ENCODE measurements at places on chromosomes 11 and 22.

- no peak for DNase-seq
Measured at GRCh38 chr22:23712256-23712655, 21.4 kb downstream of the RGL4 start.

DNA sequence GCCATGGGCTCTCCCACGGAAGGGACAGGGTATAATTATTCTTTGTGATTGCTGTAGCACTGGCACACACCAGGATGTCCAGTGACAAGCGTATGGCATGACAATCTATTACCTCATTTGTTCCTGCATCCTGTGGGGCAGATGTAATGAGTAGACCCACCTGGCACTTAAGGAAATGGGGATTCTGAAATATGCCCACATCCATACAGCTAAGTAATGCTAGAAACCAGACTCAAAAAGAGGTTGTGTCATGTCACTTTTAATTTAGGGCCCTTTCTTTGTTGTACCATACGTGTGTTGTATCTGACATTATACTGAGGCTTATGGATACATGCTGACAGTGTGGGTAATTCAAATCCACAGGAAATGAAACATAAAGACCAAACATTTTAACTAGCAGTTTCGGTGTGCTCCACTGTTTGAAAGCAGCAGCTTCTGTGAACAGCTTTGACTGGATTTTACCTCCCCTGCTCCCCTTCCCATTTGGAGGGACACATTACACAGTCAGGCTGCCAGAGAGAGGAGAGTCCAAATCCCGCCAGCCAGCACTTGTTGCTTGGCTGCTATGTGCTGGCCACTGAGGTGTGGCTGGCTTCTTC is 21.2 kb downstream of the GRAMD1B start:
- DNase-seq, result peak; percentile 24

- no peak for DNase-seq
Measured at GRCh38 chr22:49524362-49524761, 303.3 kb downstream of the BRD1 start.

GRCh38 chr22:17945156-17945887 is 79.0 kb downstream of the MICAL3 start:
- no peak for DNase-seq

DNA sequence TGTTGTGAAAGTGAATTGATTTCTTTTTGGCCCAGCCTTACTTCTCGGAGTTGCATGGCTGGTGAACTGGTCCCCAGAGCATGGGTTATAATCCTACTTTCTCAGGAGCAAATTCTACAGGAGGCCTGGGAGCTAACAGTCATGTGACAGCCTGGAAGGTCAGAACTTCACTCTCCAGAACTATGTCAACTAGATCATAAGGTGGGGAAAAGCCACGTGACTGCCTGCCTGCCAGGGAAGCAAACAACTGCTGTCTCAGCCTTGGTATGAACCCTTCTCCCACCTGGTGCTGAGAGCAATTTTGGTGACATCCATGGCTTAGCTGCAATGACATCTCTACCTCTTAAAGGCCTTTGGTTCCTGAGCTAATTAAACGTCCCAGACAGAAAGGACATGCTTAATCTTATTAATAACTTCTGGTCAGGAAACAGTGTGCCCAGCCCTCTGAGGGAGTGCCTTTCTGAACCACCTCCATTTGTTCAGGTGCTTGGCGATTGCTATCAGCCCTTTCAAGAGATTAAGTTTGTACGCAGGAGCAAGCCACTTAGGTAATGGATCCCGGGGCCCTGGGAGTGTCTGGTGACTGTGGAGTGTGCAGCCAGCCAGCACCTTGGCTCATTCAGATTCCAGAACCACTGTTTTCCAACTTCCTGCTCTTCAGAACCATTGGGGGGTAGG is 1.4 kb upstream of the CREB3L1 start:
- DNase-seq, result no peak

DNA sequence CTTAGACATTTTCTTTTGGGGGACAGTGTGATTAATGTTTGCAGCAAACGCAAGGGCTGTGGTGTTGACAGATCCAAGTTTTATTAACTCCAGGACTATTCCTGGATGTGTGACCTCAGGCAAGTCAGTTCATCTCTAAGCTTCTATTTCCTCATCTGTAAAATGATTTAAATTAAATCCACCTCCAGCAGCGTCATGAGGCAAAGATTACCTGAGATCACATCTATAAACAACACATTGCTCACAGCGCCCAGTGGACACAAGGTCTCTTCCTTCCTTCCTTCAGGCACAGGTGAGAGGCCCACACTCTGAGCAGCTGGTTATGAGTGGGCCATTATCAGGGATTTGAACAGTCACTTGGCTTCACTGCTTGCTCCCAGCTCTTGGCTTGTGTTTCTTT is 111.2 kb upstream of the RASSF10 start:
- no peak for DNase-seq

- DNase-seq, result no peak
Measured at GRCh38 chr22:44723801-44724200, 21.8 kb downstream of the PRR5 start.

- no peak for DNase-seq
Measured at GRCh38 chr11:17209939-17210245, 2.1 kb upstream of the PIK3C2A start.

DNA sequence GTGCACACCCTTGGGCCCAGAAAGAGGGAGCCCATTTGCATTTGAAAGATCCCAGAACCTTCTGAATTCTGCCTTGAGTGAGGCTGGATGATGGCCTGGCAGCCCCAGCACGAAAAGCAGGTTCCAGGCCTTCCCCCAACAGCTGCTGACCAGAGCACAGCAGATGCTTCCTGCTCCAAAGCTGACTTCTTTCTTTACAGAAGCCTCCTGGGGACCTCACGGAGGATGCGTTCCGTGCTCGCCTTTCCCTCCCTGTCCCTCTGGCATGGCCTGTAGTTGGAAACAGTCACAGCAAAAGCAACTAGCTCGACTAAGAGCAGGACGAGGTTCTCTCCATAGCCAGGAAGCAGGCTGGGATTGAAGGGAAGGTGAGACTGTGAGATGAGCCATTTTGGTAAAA is 107.7 kb upstream of the B3GAT1 start:
- no peak for DNase-seq

- no peak for DNase-seq
Measured at GRCh38 chr11:132858223-132858622, 674.1 kb downstream of the OPCML start.

GRCh38 chr22:23138584-23139435 is 3.0 kb downstream of the RSPH14 start:
- no peak for DNase-seq

GRCh38 chr22:37345863-37346504 is 63.7 kb downstream of the CYTH4 start:
- DNase-seq, result no peak

- no peak for DNase-seq
Measured at GRCh38 chr11:44326615-44327475, 16.9 kb upstream of the ALX4 start.

GRCh38 chr11:119743006-119743405 is 14.0 kb upstream of the NECTIN1 start:
- no peak for DNase-seq

GRCh38 chr22:46577368-46578249 is 40.2 kb upstream of the CELSR1 start:
- DNase-seq, result peak; percentile 42

- no peak for DNase-seq
Measured at GRCh38 chr11:117492578-117493251, 165.1 kb downstream of the CEP164 start.

DNA sequence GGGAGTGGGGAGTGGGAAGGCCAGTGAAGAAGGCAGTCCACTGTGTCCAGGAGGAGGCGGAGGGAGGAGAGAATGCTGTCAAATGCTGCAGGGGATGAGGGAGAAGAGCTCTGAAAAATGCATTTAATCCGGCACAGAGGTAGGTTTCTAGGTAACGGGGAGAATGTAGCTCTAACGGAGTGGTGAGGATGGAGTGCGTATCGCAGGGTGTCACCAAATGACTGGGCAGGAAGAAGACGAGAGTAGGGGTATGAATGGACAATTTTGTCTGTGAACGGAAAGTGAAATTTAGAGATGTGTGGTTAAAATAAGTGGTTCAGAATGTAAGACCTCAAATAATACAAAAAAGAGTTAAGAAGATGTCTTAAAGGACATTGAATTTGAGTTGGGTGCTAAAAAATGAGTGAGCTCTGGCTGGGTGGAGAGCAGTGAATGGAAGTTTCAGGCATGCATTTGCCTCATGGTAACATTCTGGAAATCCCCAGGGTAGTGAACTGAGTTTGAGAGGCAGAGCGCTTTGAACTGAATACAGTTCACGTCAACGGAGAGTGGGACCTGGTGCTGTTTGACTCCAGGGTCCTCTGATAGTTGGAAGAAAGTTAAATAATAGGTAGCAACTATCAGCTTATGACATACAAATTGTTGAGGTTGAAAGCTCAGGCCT is 81.3 kb upstream of the CADM1 start:
- peak; percentile 15 for DNase-seq

DNA sequence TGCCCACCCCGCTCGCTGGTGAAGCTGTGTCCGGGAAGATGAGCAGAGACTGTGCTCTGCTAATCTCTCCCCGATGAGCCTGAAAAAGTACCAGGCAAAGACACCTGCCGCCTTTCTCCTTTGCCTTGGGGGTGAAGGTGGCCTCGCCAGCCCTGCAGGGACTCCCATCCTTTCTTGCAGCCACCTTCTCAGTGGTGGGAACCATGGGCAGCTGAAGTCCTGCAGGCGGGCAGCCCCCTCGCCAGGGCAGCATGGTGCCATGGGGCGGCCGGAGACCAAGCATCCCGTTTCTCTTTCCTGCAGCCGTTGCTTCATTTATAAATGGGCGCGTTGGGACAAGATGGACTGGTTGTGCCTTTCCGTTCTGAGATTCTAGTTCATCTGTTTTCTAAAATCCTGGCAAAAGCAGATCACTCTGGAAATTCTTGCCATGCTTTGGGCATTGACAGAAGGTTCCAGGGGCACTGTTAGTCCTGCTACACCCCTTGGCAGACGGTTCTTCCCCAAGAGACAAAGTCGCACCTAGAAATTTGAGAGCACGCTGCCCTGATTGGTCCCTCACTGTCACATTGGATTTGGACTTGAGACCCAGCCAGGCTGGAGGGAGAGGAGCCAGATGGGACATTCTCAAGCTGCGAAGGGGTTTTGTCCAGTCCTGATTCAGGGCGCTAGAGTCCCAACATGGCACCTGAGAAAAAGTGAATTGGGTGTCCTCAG is 7.5 kb downstream of the CTTN start:
- no peak for DNase-seq

DNA sequence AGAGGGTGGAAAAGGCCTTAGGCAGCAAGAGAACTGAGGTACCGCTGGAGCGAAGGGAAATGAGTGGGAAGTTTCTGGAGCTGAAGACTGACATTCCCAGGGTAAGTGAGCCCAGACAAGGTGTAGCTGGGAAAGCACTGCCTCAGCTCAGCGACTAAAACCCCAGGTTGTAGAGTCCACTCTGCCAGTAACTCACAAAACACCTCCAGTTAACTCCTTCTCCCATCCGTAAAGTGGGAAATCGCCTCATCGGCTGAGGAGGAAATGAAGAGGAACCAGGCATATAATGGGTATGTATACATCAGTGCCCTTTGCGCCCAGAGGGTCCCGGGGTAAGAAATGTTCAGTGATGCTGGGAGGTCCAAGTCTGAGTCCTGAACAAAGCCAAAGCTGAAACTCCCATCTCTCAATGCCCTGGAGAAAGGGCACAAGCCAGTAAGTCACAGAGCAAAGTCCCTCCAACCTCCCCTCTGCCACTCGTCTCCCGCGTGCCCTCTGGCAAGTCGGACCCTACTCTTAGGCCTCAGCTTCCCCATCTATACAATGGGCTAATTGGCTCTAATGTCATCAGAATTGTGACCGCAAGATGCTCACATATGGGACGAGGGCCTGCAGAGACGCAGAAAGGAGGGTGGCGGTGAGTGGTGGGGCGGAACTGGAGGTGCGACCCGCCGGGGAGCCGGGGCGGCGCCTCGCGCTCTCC is 588 bp downstream of the VPS37C start:
- no peak for DNase-seq

- DNase-seq, result no peak
Measured at GRCh38 chr11:103364687-103365086, 255.5 kb downstream of the DYNC2H1 start.

DNA sequence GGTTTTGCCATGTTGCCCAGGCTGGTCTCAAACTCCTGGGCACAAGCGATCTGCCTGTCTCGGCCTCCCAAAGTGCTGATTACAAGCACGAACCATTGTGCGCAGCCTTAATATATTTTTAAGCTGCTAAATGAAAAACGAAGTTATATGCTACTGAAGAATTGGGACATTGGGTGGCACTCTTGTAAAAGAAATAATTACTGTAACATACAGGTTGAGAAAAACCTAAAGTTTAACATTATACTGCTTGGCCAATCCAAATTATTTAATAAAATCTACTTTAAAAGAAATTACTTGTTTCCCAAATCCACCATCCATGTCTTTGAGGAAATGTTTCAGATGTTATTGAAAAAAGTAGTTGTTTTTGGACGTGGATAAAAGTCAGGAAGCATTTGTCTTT is 37.9 kb upstream of the ARHGAP32 start:
- no peak for DNase-seq

GRCh38 chr22:27638329-27639233 is 163.0 kb downstream of the MN1 start:
- no peak for DNase-seq

GRCh38 chr11:12901874-12902481 is 107.1 kb upstream of the RASSF10 start:
- no peak for DNase-seq

- no peak for DNase-seq
Measured at GRCh38 chr11:74367881-74368280, 30.4 kb downstream of the PGM2L1 start.

- no peak for DNase-seq
Measured at GRCh38 chr11:18010121-18010670, 2.7 kb downstream of the SERGEF start.

- DNase-seq, result peak; percentile 91
Measured at GRCh38 chr22:37163575-37164504, 14.1 kb upstream of the IL2RB start.

All from activated CD4-positive, alpha-beta T cell treated with anti-CD3 and anti-CD28 coated beads for 36 hours (primary cell).